Neural progenitor cell (in vitro differentiated cells): ENCODE measurements at places on chromosomes 7 and 10. TPM values are rescaled to one million over a fixed set of nuclear protein-coding genes. Genes with fewer than 3 reads are reported as not detected.

HHEX gene
- not detected in 2 replicates for total RNA-seq

NUP42 gene
- total RNA-seq: 60.1 and 67.7 TPM in 2 replicates

ANXA8 gene
- not detected in 2 replicates for total RNA-seq

- H3K27me3 ChIP-seq: no peaks in the 10 kb centered on the region
- no peak for DNase-seq
Observed at GRCh38 chr7:15662451-15662850, 24.0 kb downstream of the MEOX2 start.

- no peaks in the 10 kb centered on the region for H3K36me3 ChIP-seq
- peaks cover 11% of the 10 kb centered on the region for H3K4me1 ChIP-seq
- H3K4me3 ChIP-seq: no peak overlapping the region
- DNase-seq: no peak
- H3K27ac ChIP-seq: no peak overlapping the region
Observed at GRCh38 chr10:131656009-131656408, 244.8 kb upstream of the PPP2R2D start.

DNA sequence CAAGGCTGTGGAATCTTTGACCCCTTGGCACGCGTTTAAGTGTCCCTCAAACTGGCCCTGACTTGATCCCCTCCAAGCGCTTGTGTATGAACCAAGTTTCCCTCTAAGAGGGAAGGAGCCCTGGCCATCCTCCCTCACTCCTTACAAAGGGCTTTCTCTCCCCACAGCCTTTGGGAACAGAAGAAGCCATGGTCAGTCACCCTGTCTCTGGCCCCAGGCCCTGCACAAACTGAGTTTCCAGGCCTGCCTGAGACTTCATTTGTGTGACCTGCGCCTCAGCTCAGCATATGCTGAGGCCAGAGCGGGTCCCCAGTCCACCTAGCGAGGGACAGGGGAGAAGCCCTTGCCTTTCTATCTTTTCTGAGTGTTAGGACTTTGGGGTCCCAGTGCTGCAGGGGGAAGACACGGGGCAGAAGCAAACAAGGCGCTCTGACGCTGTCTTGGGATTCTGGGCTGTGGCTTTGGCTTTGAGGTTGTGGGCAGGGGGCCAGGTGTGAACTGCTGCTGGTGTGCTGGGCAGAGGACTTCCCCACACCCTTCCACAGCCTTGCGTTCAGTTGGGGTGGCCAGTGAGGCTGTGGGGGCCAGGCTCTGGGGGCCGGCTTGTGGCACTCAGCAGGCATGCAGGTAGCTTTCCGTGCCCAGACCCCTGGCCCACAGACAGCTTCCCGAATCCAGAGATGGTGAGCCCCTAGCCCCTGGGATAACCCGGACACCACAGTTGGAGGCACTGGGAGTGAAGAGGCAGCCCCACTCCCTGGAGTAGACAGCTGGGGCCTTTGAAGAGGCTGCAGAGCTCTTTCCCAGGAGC, 1.5 kb downstream of the RET start:
- no peaks in the 10 kb centered on the region for H3K36me3 ChIP-seq
- H3K27ac ChIP-seq: no peak overlapping the region
- DNase-seq: no peak
- no peak overlapping the region for H3K4me3 ChIP-seq
